A549 treated with GW870086 at 1 μM for 4 hours (cell line): ENCODE measurements at places on chromosomes 5 and 9. TPM values are rescaled to one million over a fixed set of nuclear protein-coding genes. Genes with fewer than 3 reads are reported as not detected.

The N4BP3 gene
- 0.67 to 1.00 TPM (median 0.86 TPM) in 5 replicates for total RNA-seq

The IL3 gene
- total RNA-seq: not detected in 5 replicates

The PAIP2 gene
- total RNA-seq: 81.2 to 92.6 TPM (median 82.0 TPM) in 5 replicates

The PCDHGB2 gene
- 0.05 to 0.19 TPM (median 0.10 TPM) in 5 replicates for total RNA-seq

The SEMA5A gene
- total RNA-seq: not detected in 5 replicates

The PPP3R2 gene
- not detected in 5 replicates for total RNA-seq

The DAB2IP gene
- 11.1 to 14.8 TPM (median 11.7 TPM) in 5 replicates for total RNA-seq

The MYO10 gene
- total RNA-seq: 34.3 to 43.6 TPM (median 42.2 TPM) in 5 replicates

The SPATA31A3 gene
- total RNA-seq: not detected in 5 replicates

The OR13C3 gene
- not detected in 5 replicates for total RNA-seq

The CCDC107 gene
- 24.0 to 31.8 TPM (median 31.0 TPM) in 5 replicates for total RNA-seq

The MARCOL gene
- total RNA-seq: not detected in 5 replicates

The NEK6 gene
- 61.7 to 82.3 TPM (median 76.3 TPM) in 5 replicates for total RNA-seq

The PTGES gene
- total RNA-seq: 172 to 205 TPM (median 174 TPM) in 5 replicates

The CDH9 gene
- not detected in 5 replicates for total RNA-seq

The TNFSF8 gene
- not detected in 5 replicates for total RNA-seq

The CSF1R gene
- 0.15 to 0.37 TPM (median 0.28 TPM) in 5 replicates for total RNA-seq

The ANKRD55 gene
- total RNA-seq: 0.07 TPM in 1 of 5 replicates, not detected in the others

The SLC6A7 gene
- total RNA-seq: 0.03 to 0.05 TPM in 2 of 5 replicates, not detected in the others

The EPB41L4A gene
- total RNA-seq: 2.5 to 2.8 TPM (median 2.6 TPM) in 5 replicates

The TAF11L5 gene
- total RNA-seq: not detected in 5 replicates

The SOHLH1 gene
- total RNA-seq: 0.10 TPM in 1 of 5 replicates, not detected in the others

The CCL27 gene
- 0.19 TPM in 1 of 5 replicates, not detected in the others for total RNA-seq

The SUB1 gene
- 174 to 282 TPM (median 261 TPM) in 5 replicates for total RNA-seq

The PTGDS gene
- 0.57 to 0.68 TPM (median 0.66 TPM) in 3 of 5 replicates, not detected in the others for total RNA-seq

The SPATA31E1 gene
- not detected in 5 replicates for total RNA-seq

The PCDHGA2 gene
- 0.45 to 0.72 TPM (median 0.70 TPM) in 5 replicates for total RNA-seq

The CDC20B gene
- total RNA-seq: 0.09 to 0.21 TPM (median 0.10 TPM) in 4 of 5 replicates, not detected in the other

The TAS2R1 gene
- total RNA-seq: not detected in 5 replicates

The TXNDC8 gene
- not detected in 5 replicates for total RNA-seq

The CDH18 gene
- not detected in 5 replicates for total RNA-seq

The PCDHA7 gene
- 0.08 to 0.13 TPM (median 0.10 TPM) in 5 replicates for total RNA-seq

The FOXD4L3 gene
- 0.11 to 0.12 TPM in 2 of 5 replicates, not detected in the others for total RNA-seq

The ASS1 gene
- 16.8 to 19.4 TPM (median 17.6 TPM) in 5 replicates for total RNA-seq

The PCDHB4 gene
- total RNA-seq: 0.03 to 0.11 TPM (median 0.08 TPM) in 3 of 5 replicates, not detected in the others

The LTC4S gene
- 0.32 to 0.72 TPM (median 0.35 TPM) in 3 of 5 replicates, not detected in the others for total RNA-seq

The TMC1 gene
- total RNA-seq: 0.06 to 0.29 TPM (median 0.13 TPM) in 3 of 5 replicates, not detected in the others

The IFNB1 gene
- not detected in 5 replicates for total RNA-seq

The KIF12 gene
- 1.5 to 2.3 TPM (median 2.0 TPM) in 5 replicates for total RNA-seq

The UBQLN1 gene
- 104 to 121 TPM (median 107 TPM) in 5 replicates for total RNA-seq

The SARDH gene
- 0.05 to 0.14 TPM (median 0.06 TPM) in 3 of 5 replicates, not detected in the others for total RNA-seq

The PCDHGC4 gene
- total RNA-seq: not detected in 5 replicates

The MSMP gene
- total RNA-seq: 0.32 TPM in 1 of 5 replicates, not detected in the others

The FEM1C gene
- total RNA-seq: 4.6 to 7.4 TPM (median 6.6 TPM) in 5 replicates

The HAPLN1 gene
- total RNA-seq: not detected in 5 replicates

The KCNT1 gene
- total RNA-seq: 0.01 to 0.06 TPM (median 0.05 TPM) in 3 of 5 replicates, not detected in the others

The ACOT12 gene
- total RNA-seq: 0.07 to 0.08 TPM in 2 of 5 replicates, not detected in the others

The FCN2 gene
- total RNA-seq: not detected in 5 replicates

The TMED9 gene
- total RNA-seq: 273 to 293 TPM (median 280 TPM) in 5 replicates

The EEIG1 gene
- 45.8 to 67.1 TPM (median 58.6 TPM) in 5 replicates for total RNA-seq

The KIF4B gene
- total RNA-seq: 0.06 TPM in 1 of 5 replicates, not detected in the others
